ENCODE measurements at places on chromosomes 4 and X.

- no peak for DNase-seq
Measured at GRCh38 chrX:101257448-101258258, 33.5 kb downstream of the TAF7L start.

- DNase-seq = no peak
Measured at GRCh38 chrX:38363046-38363445, 10.6 kb downstream of the OTC start.

GRCh38 chr4:119103263-119103662 lies 32.4 kb upstream of the MYOZ2 start:
- DNase-seq = no peak

DNA sequence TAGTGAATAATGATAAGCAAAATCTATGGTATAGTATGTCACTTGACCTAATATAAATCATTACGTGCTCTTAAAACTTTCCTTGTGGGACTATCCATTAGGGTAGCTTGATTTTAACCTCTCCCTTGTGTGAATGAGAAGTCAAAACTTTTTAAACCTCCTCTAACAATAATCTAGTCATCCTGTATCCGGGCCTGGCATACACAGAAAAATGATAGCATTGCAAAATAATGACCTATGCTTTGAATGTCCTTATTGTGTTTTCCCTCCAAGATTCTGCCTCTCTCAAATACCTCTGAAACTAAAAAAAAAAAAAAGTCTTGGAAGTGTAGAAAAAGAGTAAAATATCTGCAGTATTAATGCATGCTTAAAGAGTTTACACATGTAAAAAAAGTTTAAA lies 250.0 kb upstream of the NDST3 start:
- DNase-seq = no peak

GRCh38 chr4:94338681-94339351 lies 3.8 kb downstream of the HPGDS start:
- no peak for DNase-seq

- DNase-seq = no peak
Measured at GRCh38 chr4:8868321-8869001, 3.2 kb downstream of the HMX1 start.

GRCh38 chrX:103918050-103918449 lies 44.4 kb upstream of the TMSB15B start:
- peak; percentile 14 for DNase-seq

DNA sequence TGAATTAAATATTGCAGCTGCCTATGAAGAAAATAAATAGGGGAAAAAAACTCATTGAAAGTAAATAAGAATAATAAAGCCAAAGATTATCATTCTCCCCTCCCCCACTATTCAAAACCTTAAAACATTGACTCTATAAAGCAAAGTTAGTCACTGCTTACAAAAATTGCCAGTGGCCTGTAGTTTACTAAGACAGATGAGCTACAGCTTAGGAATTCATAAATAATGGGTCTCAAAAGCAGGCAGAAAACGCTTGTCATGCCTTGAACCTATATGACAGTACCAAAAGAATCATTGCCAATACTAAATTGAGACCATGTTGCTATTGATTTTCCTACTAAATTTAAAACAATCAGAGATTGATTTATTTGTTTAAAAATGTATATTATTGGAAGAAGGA lies 78.9 kb downstream of the SLC10A7 start:
- no peak for DNase-seq

- DNase-seq = no peak
Measured at GRCh38 chr4:111641813-111642579, 503.3 kb upstream of the FAM241A start.

DNA sequence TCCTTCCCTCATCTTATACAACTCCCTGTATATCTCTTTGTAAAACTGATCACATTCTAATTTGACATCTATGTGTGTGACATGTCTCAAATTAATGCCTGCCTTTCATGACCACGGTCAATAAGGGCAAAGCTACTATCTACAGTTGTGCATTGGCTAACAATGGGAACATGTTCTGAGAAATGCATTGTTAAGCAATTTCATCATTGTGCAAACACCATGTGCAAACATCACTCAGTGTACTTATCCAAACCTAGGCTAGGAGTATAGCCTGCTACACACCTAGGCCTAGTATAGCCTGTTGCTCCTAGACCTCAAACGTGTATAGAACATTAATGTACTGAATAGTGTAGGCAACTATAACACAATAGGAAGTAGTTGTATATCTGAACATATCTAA lies 95.0 kb downstream of the BANK1 start:
- DNase-seq = no peak

GRCh38 chr4:2789351-2789750 lies 3.5 kb upstream of the SH3BP2 start:
- no peak for DNase-seq

DNA sequence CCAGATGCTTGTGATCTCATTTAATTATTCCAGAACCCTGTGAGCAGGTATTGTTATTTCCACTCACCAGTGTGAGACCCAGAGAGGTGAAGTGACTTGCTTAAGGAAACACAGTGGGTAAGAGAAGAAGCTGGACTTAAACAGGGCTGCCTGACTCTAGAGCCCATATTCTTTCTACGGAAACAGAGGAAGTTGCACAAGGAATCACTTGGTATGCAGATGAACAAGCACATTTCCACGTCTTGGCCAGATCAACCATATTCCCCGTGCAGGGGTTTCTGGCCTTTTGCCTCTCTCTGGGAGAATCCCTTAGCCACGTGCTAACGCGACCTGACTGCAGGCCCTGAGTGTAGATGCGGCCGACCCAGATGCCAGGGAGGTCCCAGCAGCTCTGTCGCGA lies 195.5 kb upstream of the ATP6AP2 start:
- DNase-seq = no peak

DNA sequence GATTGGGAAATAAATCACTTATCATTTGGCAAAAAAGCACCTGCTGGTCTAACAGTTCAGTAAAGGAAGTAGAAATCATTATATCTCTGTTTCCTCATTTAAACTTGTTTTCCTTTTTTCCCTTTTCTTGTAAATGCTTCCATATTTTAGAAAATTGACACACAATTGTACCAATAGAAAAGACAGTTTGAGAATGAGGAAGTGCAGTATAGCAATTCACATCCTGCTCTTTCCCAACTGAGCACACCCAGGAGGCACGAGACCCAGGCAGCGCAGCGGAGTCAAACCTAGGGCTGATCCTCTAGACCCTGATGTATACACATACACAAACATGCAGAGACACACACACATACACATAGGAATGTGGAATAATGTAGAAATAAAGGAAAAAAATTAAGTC lies 74.8 kb upstream of the PACRGL start:
- no peak for DNase-seq

- no peak for DNase-seq
Measured at GRCh38 chr4:183306811-183307210, 13.3 kb downstream of the CLDN22 start.

DNA sequence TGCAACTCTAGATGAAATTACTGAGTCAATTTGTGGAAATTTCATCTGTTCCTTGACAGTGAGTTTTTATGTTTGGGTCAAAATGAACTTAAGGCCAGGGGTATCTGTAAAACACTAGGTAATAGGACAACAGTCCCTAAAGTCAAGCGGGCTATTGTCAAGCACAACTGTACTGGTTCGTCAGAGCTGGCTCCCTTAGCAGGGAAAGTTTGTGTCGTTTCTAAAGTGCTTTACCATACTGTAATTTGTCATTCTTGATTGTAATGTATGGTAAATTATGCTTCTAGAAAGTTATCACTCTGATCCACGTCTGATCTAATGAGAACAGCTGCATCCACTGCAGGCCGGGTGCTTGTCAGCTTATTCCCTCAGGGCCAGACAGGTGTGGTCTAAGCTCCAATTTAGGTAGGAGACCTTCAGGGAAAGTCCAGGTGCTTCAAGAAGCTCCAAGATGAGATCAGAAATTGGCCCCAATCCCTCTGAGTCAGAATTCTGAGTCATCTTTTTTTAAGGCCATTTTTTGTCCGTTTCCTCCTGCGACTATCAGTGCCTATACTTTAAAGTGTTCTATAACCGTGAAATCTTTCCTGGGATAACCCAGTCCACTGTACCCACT lies 92.2 kb downstream of the PALLD start:
- no peak for DNase-seq

- no peak for DNase-seq
Measured at GRCh38 chr4:143654571-143654970, 45.9 kb downstream of the FREM3 start.

- no peak for DNase-seq
Measured at GRCh38 chrX:113260474-113260873, 419.8 kb upstream of the AMOT start.

- DNase-seq = no peak
Measured at GRCh38 chrX:72568406-72569092, 4.1 kb downstream of the HDAC8 start.

GRCh38 chr4:18441203-18441590 lies 419.6 kb upstream of the LCORL start:
- DNase-seq = no peak

DNA sequence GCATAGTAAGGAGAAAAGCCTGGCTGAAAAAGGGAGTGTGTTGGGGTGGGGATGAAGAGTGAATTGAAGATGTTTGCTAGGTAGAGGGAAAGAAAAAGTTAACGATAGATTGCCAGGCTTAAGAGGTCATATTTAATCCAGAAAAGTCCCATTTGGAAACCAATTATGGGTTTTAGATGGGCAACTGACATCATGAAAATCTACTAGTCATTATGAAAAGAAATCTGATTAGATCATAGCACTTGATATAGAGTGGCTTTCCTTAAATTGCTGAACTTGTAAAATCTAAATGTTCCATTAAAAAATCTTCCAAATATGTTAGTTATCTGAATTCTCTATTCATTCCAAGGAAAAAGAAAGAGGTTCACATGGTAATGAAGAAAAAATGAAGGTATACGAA lies 37.5 kb upstream of the IL21 start:
- no peak for DNase-seq

DNA sequence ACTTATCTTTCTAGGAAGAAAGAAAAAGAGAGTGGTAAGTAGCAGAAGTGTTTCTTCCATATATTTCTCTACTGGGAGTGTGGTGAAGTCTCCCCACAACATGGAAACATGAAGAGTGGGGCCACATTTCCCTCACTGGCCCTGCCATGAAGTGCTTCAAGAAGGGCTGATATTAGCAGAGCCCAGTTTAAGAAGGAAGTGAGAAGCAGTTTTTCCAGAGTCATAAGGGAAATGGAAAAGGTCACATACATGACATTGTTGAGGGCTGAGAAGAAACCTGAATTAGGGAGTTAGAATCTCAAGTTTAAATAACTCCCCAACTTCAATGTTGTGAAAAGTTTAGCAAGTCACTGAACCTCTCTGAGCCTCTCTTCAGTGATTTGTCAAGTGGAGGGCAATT lies 171.9 kb upstream of the RBPJ start:
- no peak for DNase-seq

GRCh38 chr4:7384003-7384928 lies 50.5 kb downstream of the PSAPL1 start:
- DNase-seq = no peak

- DNase-seq = no peak
Measured at GRCh38 chr4:15242021-15242420, 185.8 kb upstream of the C1QTNF7 start.

DNA sequence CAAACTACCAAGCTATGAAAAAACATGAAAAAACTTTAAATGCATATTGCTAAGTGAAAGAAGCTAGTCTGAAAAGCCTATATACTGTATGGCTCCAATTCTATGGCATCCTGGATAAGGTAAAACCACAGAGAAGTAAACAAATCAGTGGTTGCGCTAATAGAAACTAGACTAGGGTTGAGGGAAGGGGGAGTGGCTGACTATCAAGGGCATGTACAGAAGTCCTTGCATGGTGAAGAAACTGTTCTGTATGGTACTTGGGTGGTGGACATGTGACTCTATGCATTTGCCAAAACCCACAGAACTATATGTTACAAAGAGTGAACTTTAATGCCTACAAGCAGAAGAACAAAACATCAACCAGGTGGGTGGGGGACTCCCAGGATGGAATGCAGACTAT lies 96.8 kb downstream of the MTMR1 start:
- no peak for DNase-seq

DNA sequence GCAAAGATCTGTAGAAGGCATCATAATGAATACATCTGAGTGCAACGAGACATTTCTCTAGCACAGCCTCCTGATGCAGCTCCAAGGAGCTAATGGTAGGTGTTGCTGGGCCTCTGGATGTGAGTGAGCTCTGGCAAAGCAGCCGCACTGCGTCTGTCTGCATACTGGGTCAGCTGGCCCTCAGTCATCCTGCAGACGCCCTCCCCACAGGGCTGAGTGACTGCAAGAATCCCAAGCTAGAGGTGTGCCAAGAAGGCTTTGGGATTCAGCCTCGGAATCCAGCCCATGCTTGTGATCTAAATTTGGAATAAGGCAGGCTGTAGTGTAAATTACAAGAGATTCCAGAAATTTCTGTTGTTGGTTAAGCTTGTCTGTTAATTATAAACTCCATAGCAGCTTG lies 18.5 kb downstream of the HERC3 start:
- no peak for DNase-seq

DNA sequence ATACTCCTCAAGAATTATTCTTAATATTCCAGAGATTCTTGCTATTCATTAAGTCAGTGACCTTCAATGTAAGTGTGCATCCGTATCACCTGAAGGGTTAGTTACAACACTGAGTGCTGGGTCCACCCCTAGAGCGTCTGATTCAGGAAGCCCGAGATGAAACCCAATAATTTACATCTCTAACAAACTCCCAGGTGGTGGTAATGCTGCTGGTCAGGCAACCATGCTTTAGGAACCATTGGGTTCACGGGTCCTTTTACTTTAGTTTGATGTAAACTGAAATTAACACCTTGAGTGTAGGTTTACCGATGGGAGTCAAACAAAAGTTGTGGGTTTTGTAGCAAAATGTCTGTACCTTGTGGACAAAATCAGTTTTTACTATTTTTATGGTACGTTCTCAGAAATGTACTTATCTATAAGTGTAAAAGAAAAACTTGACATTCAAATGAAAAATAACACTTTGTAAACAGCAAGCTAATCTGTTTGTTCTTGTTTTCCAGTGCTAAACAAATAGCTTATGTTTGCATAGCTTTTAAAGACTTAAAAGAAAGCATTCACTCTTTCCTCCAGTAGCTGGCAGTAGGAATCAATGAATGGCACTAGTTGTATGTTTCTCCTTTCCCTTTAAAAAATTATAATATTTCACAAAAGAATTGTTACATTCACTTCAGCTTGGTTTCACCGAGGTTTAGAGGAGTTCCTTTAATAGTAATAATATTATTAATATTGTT lies 32.7 kb downstream of the ACE2 start:
- no peak for DNase-seq
